ENCODE measurements at places on chromosomes 3 and 15.

DNA sequence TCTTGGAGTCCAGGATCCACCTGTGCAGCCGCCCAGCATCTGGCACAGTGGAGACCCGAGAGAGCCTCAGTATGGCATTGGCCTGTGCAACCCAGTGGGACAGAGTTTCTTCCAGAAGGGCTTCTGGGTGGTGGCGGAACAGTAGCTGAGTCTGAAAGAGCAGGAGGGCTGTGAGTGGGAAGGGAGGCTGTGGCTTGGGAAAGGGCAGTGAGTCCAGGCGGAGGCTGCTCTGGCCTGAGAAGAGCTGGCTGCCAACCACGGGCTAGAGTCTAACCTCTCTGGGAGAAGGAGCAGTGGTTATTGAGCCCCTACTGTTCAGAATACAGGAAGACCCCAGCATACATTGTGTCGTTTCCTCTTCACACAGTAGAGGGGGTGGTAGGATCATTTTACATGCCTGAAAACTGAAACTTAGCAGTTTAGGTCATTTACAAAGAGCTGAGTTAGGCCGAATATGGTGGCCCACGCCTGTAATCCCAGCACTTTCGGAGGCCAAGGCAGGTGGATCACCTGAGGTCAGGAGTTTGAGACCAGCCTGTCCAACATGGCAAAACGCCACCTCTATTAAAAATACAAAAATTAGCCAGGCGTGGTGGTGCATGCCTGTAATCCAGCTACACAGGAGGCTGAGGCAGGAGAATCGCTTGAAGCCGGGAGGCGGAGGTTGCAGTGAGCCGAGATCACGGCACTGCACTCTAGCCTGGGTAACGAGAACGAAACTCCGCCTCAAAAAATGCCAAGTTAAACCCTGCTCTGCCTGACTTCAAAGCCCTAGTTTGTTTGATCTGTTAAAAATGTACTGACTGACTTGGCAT is 3.2 kb downstream of the AEN start:
- DNase-seq: no peak

DNA sequence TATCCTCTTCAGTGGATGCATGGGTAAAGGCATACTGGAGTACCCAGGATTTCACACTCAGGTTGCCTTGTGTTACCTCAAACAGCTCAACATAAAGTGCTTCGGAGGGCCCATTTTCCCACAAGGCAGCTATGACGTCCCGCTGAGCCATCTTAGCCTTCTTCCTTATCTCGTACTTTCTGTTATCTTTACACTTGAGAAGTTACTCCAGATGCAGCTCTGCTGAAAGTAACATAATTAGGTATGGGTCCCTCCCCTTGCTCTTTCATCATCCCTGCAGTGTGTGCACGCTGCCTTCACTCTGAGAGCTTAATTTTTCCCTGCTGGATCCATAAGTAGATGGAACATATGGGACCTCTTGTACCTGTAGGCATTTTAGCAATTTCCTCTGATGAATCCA is 410.3 kb downstream of the AGBL1 start:
- no peak for DNase-seq

DNA sequence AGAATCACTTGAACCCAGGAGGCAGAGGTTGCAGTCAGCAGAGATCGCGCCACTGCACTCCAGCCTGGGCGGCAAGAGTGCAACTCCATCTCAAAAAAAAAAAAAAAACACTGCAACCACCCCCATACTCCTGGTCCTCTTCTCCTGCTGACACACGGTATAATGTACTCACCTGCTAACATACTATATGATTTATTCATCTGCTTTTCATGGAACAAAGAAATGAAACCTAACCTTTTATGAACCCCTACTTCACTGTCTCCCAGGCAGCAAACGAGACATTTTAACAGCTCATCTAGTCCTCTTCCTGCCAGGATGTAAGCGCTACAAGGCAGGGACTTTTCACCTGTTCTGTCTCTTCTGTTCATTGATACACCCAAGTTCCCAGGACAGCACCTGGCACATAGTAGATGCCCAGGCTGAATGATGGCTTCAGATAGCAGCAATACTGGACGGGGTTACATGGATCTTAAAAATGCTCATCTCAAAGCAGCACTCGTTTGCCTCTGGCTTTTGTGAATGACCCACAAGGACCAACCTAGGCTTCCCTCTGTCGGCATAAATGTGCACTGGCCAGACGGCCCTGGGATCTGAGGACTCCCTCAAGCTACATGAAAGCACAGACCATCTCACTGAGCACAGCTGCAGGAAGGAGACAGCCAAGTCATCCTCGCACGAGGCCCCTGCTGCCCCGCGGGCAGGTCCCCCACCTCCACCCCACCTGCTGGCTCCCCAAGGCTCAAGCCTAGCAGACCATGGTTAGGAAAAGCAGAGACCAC is 20.3 kb downstream of the XXYLT1 start:
- DNase-seq: no peak

DNA sequence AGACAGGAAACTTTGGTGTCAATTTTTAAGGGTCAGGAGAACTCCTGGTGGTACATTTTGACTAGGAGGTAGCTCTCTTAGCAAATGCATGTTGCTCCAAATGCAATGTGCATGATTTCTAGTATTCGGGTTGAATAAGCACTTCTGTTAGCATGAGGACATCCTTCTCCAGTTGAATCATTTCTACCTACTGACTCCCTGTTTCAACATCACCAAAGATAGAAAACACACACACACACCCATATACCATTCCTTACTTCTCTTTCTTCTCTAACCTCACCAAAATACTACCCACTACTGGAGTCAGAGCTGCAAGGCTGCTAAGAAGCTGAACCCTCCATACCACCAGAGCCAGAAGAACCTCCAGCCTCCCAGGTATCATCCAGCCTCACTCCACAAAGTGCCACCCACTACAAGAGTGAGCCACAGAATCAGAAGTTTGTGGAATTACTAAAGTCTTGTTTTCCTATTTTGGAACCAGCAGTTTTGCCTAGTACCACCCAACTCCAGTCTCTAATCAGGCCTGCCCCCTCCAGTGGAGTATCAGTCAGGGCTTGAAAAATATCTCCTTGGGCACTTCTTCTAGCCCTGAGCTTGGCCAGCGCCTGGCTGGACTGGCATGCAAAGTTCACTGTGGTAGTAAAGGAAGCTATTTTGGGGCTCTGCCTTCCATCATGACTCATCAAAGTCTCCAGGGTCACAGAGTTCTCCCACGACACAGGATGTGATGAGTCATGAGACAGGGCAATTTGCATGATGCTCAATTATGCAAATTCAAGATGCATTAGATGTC is 110.3 kb downstream of the CYP19A1 start:
- no peak for DNase-seq

DNA sequence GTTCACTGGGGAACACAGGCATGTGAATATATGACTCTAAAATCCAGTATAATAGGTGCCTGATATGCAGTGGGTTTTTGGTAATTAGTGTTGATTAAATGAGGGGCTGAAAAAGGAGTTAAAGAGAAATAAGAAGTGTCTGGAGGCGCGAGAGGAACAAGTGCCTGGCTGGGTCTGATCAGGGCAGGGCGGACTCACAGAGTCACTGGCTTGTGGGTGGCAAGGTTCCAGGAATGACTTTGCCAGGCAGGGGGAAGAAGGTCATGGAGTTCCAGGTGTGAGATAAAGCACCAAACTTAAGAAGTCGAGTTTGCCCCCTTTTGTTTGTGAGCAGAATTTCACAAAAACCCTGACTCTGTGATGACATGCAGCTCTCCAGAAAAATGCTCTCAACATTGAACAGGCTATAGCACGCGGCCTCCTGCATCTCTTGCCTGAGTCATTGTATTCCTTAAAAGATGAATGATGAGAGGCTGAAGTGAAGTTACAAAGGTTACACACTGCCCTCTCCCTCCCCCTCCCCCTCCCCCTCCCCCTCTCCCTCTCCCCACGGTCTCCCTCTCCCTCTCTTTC is 63.0 kb upstream of the LMCD1 start:
- no peak for DNase-seq

- DNase-seq: no peak
Observed at GRCh38 chr15:36596915-36597314, 17.5 kb downstream of the CDIN1 start.

All from KG1 (cell line).